NCI-H510A (cell line): ENCODE measurements at places on chromosomes 12 and 14.
A peak's percentile ranks its signal among the peaks of the same experiment; 100 is the strongest.

- DNase-seq: no peak
These were observed 139.9 kb upstream of the KRR1 start for GRCh38 chr12:75651342-75651695.

DNA sequence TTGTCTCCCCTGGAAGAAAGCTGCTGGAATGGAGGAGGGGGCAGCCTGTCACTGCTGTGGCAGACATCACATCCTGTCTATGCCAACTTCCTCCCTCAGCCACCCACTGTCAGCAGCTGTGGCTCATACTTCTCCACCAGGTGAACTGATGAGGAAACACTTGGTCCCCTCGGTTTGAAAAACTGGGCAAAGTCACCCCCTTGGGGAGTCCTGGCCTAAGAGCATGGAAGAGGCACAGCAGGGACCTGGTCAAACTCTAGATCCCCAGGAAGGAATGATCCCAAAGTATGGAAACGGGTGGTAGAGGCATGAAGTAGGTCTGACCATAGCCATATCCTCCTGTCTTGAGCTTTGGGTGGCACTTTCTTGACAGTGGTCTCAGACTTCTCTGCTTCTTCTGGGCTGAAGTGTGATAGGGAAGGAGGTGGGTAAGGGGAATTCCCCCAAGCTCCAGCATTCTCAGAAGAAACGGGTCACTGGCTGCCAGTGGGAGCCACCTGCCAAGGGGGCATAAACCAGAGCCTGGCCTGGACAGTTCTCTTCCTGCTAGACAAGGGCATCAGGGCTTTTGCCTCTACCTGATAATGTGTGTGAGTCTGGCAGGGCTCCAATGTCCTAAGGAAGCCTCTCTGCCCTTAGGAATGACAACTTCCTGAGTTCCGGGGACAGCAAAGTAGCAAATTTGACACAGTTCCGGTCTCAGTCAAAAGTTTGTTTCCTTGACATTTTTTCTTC is 36.0 kb downstream of the FMNL3 start:
- no peak for DNase-seq

GRCh38 chr12:130640901-130641300 is 75.2 kb downstream of the RIMBP2 start:
- DNase-seq: no peak

DNA sequence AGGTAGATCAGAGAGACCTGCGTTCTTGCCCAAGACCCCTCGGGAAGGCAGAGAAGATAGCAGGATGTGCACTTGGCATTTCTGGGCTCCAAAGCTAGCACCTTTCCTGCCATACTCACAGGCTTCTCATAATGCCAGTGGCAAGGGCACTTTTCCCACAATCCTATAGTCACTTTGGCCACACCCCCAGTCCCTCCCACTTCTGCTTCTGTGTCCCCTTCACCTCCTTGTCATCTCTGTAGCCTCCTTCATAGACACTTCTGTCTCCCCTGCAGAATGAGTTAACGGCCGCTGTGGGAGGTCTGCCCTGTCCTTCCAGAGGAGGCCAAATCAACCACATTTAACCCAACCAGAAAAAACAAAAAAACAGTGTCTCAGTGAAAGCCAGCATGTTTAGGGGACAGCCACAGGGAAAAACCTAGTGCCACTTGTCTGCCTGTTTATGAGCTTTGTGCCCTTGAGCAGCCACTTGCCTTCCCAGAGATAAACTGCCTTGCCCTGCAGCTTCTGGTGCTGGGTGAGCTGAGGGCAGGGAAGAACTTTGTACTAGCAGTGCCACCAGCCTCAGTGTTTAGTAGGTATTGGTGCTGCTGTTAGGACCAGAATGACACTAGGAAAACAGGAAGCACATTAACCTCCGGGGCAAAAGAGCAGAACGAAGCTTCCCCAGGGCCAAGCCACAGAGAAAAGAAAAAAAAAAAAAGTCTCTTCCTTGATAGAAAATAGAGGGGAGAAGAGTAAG is 193.0 kb upstream of the PWP1 start:
- no peak for DNase-seq

DNA sequence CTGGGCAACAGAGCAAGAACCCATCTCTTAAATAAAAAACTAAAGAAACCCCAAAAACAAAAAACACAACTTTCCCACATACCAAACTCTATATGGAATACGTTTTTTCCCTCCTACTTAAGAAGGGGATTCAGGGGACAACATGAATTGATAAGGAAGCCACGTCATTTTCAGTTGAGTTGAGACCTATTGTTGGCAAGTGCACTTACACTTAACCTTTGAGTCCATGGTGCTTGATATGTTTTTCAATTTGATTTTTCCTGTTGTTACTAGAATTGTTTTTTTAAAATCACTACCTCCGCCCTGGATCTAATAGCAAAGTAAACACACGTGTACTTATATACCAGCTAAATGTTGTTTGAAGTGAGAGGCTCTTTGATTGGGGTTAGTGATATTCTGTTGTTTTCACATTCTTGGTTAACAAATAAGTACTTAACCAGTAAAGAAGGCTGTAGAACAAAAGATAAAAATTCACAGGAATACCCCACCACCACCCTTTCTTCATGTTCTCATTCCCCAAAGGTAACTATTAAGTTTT is 2.0 kb downstream of the FAM177A1 start:
- no peak for DNase-seq

- DNase-seq: no peak
These were observed 83.3 kb upstream of the CSRP2 start for GRCh38 chr12:76962099-76962498.

GRCh38 chr12:69000540-69001243 is 67.7 kb upstream of the CPM start:
- DNase-seq: no peak

DNA sequence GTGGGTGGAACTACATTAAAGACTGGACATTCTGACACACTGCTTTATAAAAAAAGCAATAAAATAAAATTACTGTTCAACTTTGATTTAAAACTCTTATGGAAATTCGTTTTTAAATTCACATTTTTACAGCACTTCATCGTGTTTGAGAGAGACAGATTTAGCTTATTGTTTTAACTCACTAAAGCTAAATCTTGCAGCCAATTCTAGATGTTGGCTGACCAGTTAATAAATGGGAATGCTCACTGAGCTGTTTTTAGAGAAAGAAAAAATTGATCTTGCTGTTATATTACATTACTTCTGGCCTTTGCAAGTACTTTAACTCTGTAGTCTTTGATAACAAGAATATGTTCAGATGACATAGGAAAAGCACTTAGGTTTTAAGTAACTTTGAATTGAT is 157.1 kb downstream of the PLCZ1 start:
- no peak for DNase-seq

DNA sequence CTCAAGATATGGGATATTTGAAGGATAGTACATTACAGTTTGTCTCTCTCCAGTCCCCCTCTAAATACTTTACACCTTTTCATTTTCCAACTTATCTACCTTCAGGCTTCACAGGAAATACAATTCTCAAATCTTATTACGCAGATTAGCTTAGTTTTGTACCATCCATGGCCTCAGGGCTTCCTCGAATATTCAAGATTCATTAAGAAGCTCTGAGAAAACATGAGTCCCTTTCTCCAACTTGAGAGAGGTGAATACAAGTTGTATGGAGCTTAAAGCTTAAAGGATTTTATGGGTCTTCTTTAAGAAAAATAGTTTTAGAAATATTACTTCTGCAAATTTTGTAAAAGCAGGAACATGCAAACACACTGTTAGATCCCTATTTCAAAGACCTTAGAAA is 1212.5 kb downstream of the GALC start:
- no peak for DNase-seq

GRCh38 chr14:22096514-22096895 is 422.9 kb upstream of the OR4E1 start:
- no peak for DNase-seq

- no peak for DNase-seq
These were observed 230.1 kb downstream of the ANO6 start for GRCh38 chr12:45446013-45446412.

GRCh38 chr14:48398675-48399282 is 723.4 kb upstream of the MDGA2 start:
- DNase-seq: no peak

GRCh38 chr12:57851552-57851951 is 5.0 kb upstream of the CTDSP2 start:
- DNase-seq: no peak

DNA sequence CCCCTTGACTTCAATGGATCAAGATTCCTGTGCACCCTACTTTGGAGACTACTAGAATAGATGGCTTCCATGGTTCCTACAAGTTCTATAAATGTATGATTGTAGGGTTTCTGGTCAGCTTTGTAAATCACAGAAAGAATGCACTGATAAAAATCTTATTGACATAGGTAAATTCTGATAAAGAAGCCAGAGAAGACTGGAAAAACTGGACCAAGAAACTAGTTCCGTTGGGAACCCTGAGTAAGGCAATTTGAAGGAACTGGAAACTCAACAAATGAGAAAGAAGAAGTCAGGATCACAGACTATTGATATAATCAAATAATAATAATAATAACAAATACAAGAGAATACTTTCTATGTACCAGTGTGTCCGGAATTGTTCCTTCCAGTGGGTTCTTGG is 15.4 kb upstream of the MGST1 start:
- DNase-seq: no peak

GRCh38 chr12:122889761-122890520 is 6.0 kb downstream of the VPS37B start:
- DNase-seq: no peak

- DNase-seq: peak; percentile 32
These were observed 755 bp downstream of the SETD1B start for GRCh38 chr12:121804417-121805111.

- no peak for DNase-seq
These were observed 74.3 kb downstream of the ANO6 start for GRCh38 chr12:45290216-45290605.

GRCh38 chr14:56121816-56122215 is 3.6 kb downstream of the PELI2 start:
- no peak for DNase-seq

DNA sequence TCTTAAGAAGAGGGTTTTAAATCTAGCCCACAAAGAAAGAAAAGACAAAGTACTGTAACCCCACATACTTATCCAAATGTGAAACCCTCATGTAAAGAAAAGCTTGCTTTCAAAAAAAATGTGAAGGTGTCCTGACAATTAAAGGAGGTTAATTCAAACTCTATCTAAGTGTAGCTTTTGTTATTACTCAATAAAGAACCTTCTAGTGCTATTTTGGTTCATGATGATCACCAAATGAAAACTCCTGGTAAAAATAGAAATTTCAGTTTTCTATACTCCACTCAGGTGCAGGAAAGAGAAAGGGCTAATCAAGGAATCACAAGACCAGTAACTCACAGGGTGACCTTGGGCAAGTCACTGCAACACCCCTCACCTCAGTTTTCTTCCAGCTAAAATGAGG is 1.6 kb downstream of the STAB2 start:
- DNase-seq: no peak

GRCh38 chr12:130227641-130228040 is 65.4 kb downstream of the FZD10 start:
- DNase-seq: no peak
